ENCODE measurements at places on chromosomes 7 and 10.

GRCh38 chr10:71424496-71425194, 27.9 kb downstream of the CDH23 start:
- no peak for DNase-seq

DNA sequence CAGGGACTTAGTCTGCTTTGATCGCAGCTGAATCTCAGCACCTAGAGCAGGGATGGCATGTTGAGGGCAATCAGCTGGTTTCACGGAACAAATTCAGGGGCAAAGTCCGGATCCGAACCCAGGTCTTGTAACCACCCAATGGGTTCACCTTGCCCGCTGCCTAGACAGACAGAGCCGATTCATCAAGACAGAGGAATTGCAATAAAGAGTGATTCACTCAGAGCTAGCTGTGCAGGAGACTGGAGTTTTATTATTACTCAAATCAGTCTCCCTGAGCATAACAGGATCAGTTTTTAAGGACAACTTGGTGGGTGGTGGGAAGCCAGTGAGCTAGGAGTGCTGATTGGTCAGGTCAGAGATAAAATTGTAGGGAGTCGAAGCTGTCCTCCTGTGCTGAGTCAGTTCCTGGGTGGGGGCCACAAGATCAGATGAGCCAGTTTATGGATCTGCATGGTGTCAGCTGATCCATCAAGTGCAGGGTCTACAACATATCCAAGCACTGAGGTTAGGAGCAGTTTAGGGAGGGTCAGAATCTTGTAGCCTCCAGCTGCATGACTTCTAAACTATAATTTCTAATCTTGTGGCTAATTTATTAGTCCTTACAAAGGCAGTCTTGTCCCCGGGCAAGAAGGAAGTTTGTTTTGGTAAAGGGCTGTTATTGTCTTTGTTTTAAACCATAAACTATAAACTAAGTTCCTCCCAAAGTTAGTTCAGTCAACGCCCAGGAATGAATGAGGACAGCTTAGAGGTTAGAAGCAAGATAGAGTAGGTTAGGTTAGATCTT, 43.5 kb upstream of the CHST3 start:
- no peak for DNase-seq

DNA sequence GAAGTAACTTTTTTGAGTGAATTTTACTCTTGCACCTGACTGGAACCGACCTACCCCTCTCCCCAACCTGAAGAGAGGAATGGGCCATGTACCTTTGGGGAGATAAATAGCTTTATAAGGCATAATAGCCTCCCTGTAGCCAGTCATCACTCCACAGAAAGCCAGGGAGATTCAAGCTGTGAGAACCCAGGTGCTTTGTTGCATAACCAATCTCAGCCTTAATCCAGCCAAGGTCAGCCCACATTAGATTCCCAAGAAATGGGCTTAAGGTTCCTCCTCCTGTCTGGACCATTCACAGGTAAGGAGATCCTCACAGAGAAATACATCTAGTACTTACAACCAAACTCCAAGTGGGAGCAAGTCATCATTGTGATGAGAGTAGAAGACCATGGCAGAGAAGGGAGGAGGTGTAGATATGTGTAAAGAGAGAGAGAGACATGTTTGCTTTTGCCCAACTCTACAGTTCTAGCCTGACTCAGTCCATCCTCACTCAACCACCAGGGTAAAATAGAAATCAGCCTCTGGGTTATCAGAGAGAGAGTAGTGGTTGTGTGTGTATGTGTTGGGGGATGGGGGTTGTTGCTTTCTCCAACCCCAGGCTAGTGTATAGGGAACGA, 23.6 kb downstream of the SKIDA1 start:
- DNase-seq = no peak

- peak; percentile 79 for DNase-seq
Observed at GRCh38 chr10:44310762-44311562, 73.9 kb downstream of the CXCL12 start.

DNA sequence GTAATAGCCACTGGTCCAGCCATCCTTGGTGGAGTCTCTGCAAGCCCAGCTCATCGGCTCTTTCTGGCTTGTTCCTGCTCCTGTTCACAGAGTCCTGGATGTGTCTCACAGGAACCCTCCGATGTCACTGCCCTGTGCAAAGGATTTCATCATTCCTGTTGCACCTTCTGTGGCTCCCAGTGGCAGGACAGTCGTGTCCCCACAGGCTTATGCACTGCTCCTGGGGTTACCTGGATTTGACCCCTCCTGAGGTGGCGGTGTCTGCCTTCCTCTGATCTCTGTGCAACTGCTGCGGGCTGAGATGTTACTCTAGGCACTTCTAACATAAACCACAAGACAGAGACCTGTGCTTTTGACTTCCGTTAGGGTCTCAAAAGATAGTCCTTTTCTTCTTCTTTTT, 30.6 kb downstream of the APBB1IP start:
- DNase-seq = no peak

DNA sequence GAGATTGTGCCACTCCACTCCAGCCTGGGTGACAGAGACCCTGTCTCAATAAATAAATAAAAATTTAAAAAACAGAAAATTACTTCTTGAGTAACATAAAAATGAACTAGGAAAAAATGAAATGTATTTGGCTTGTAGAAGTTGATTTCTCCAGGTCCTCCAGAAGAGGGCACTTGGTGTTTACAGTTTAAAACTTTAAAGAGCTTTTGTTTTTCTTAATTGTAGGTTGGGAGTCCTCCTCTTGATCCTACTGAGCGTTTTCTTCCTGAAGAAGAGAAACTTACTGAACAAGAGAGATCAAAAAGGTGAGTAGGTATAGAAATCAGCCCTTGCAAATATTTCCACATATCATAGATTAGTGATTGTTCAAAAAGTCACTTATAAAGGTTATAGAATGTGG, 16.2 kb downstream of the KIFBP start:
- peak; percentile 52 for DNase-seq

GRCh38 chr7:142177869-142178268, 66.4 kb downstream of the MGAM2 start:
- peak; percentile 8 for DNase-seq

DNA sequence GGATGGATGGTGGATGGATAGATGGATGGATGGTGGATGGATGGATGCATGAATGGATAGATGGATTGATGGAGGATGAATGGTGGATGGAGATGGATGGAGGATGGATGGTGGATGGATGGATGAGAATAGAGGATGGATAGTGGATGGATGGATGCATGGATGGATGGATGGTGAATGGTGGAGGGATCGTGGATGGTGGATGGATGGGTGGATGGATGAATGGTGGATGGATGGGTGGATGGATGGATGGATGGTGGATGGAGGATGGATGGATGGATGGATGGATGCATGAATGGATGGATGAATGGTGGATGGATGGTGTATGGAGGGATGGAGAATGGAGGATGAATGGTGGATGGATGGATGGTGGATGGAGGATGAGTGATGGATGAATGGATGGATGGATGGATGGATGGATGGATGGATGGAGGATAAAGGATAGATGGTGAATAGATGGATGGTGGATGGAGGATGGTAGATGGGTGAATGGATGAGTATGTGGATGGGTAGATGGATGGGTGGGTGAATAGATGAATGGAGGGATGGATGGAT, 76.3 kb downstream of the PDGFA start:
- DNase-seq = no peak

DNA sequence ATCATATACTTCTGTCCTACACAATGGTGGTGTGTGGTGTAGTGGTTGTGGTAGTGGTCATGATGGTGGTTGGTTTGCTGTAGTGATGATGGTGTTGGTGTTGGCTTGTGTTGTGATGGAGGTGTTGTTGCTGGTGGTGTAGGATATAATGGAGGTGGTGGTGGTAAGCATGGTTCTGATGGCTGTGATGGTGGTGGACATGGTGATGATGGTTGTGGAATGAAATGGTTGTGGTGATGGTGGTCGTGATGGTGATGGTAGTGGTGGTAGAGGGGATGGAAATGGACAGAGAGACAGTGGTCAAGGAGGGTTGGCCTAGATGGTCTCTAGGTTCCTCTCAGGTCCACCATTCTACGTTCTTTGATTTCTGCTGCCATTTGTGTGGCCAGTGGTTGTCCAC, 44.7 kb downstream of the FAM241B start:
- DNase-seq = no peak

GRCh38 chr10:17426263-17426750, 28.1 kb downstream of the ST8SIA6 start:
- DNase-seq = no peak

DNA sequence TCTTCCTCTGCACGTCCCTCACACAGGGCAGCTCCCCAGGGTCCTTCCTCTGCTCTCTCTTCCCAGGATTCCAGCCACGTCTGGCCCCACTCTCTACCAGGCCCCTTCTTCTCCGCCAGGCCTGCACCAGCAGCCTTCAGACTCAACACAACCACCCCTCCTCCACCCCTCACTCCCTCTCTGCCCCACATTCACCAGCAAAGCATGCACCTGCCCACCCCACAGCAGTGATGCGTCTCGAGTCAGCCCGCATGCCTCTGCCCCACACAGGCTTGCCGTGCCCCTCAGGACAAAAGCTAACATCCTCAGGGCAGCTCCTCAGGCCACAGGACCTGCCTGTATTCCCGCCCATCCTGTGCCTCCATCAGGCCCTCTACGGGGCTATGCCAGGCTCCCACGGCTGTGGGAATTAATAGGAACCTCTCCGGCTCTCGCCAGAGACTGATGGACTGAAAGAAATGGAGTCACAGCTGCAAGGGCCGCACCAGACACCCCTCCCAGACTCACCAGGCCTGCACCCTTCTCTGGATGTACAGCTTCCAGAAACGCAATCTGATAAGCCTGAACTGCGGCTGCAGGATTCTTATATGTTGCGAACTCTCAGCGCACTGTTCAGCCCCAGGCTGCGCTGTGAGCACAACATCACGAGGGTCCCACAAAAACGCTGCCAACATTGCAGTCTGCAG, 100.1 kb downstream of the CYTH3 start:
- DNase-seq = peak; percentile 33

DNA sequence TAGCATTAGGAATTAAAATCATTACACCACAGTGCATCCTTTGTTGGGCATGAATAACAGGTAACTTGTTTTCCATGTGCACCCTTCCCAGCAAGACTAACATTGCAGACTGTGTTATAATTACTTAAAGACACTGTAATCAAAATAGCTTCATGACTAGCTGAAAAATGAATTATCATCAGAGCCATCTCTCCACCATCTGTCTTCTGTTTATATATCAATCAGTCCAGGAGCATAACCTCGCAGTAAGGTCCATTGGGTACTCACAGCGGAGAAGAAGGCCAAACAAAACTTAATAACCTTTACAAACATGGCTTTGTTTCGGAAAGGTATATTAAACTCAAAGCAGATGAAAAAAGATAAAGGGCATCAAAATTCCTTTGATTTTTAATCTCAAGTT, 90.6 kb downstream of the ODAD2 start:
- no peak for DNase-seq

- no peak for DNase-seq
Observed at GRCh38 chr7:115789901-115790300, 240.7 kb downstream of the TFEC start.

- DNase-seq = no peak
Observed at GRCh38 chr10:634256-634655, 55.2 kb downstream of the DIP2C start.

- DNase-seq = no peak
Observed at GRCh38 chr7:17070231-17070708, 188.5 kb upstream of the AGR3 start.

- no peak for DNase-seq
Observed at GRCh38 chr10:101580486-101581399, 7.3 kb downstream of the POLL start.

- DNase-seq = no peak
Observed at GRCh38 chr10:133010095-133010842, 67.9 kb upstream of the CFAP46 start.

DNA sequence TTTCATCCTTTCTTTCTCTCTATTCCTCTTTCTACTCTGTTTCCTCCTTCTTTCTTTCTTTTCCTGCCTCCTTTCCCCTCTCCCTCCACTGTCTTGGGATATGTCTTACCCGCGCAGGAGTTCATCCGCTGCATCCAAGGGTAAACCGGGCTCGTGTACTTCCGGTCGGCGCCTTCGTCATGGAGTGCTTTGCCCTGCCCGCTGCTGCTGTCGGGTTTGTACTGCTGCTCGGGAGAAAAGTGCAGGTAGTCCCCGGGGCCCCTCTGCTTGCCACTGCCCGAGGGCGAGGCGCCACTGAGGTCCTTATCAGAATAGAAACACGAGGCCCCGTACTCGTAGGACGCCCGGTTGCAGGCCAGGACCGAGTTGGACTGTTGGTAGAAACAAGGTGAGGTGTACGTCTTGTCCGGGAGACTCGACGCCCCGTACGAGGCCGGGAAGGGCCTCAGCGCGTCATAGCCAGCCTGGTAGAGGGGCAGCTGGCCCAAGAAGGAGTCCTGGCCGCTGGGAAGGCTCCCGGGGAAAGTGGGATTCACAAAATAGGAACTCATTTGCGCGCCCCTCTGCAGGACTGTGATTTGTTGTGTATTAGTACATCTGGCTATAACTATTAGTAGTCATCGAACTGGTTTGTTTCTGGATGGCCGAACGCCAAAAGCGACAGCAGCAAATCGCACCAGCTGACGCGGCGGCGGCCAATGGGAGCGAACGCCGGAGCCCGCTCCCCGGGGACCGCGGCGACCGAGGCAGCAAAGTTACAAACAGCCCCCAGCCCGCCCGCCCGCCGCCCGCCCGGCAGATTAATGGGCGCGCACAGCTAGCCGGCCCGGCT, at the start of gene HOXA6:
Gene HOXA6 (minus strand): TSS at position 576 of the 832 bp plus-strand sequence. CDS start 25 bp downstream, at position 551.
- DNase-seq = peak; percentile 58

- DNase-seq = no peak
Observed at GRCh38 chr7:24697416-24697815, 59.8 kb downstream of the GSDME start.

DNA sequence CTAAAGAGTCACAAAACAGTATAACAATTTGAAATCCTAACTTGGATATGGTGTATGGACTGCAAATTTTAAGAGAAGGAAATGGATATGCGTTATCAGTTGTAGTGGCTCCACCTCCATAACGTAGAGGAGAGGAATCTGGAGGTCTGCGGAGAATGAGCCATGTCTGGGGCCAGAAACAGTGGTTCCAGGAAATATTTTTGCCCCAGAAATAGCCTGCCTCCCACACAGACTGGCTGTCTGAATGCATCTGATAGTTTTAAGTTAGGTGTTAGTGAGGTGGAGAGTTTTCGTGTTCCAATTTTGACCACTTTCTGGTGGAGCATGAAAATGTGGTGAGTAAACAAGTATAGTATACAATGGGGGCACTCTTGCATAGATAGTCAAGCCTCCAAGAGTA, 1.6 kb downstream of the PHTF2 start:
- DNase-seq = peak; percentile 9

GRCh38 chr10:22984066-22984465, 56.2 kb downstream of the ARMC3 start:
- peak; percentile 10 for DNase-seq

- DNase-seq = peak; percentile 100
Observed at GRCh38 chr10:75401569-75402485, at the start of gene ZNF503. TSS of gene ZNF503 (minus strand) at chr10:75401764. CDS start at chr10:75401419, 345 bp downstream.
